ENCODE measurements at places on chromosomes 13 and 19. TPM values are rescaled to one million over a fixed set of nuclear protein-coding genes. Genes with fewer than 3 reads are reported as not detected.
A peak's percentile ranks its signal among the peaks of the same experiment; 100 is the strongest.

- DNase-seq, result no peak
These were observed 14.3 kb upstream of the MCF2L start for GRCh38 chr13:112954488-112955270.

The SERPINE3 gene
- total RNA-seq, result not detected

The ONECUT3 gene
- total RNA-seq, result not detected

GRCh38 chr13:27132538-27132937 is 39.1 kb downstream of the USP12 start:
- DNase-seq, result no peak

- no peak for DNase-seq
These were observed 13.3 kb downstream of the FAM216B start for GRCh38 chr13:42794577-42795275.

- DNase-seq, result no peak
These were observed 3.9 kb downstream of the RANBP3 start for GRCh38 chr19:5973867-5974635.

DNA sequence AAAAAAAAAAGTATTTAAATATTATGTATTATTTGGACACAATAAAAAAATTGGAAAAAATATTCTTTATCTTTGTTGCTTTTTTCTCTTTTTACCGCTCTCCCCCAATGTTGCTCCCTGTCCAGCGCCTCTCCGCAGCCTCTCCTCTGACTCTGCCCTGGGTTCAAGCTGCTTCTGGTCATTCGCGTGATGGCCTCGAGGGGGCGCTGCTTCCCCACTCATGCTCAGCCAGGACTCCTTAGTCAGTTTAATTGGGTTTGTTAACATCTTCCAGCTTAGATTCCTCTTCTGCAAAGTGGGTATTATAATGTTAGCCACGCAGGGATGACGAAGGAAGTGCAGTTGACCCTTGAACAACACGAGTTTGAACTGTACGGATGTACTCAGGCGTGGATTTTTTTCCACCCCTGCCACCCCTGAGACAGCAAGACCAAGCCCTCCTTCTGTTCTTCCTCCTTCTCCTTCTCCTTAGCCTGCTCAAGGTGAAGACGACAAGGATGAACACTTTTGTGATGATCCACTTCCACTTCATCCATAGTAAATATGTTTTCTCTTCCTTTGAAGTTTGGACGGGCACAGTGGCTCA is 4.9 kb upstream of the NWD1 start:
- no peak for DNase-seq

The KASH5 gene
- not detected for total RNA-seq

DNA sequence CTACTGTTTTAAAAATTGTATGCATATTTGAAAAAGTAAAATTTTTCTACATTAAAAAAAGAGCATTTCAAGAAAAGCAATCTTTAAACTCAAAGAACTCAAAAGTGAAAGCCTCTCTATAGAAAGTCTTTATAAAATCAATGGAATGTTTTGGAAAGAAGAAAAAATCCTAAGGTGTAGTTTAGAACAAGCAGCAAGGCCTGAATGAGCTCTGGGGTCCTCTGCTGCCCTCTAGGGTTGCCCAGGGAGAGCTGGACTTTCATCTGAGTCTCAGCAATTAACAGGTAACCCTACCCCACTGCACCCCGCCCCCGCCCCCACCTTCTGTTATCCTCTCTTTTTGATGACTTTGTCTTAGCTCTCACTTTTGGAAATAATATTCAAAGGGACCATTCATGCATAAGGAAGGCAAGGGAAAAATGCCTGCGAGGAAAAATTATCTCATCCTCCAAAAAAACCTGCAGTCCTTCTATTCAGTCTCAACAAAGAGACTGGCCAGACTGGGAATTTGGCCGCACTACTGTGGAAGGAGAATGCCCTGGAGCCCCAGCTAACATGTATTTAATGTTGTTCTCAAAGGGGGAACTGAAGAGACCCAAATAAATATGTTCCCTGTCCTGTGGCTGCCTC is 24.1 kb downstream of the SLC25A30 start:
- peak; percentile 29 for DNase-seq

DNA sequence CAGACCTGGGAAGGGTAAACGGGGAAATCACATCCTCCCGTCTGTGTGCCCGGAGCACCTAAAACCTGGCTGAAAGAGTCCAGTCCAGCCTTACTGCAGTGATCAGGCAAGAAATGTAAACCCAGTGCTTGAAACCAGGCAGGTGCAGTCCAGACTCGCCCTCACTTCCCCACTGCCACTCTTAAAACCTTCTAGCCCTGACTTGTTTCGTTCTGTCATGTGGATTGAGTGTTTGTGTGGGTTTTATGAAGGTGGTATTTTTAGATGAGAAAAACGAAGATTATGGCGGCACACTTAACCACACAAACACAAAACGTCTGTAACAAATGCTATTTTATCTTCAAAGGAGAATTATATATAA is 839 bp upstream of the CKAP2 start:
- no peak for DNase-seq

The ZNF793 gene
- total RNA-seq, result 7.7 TPM

DNA sequence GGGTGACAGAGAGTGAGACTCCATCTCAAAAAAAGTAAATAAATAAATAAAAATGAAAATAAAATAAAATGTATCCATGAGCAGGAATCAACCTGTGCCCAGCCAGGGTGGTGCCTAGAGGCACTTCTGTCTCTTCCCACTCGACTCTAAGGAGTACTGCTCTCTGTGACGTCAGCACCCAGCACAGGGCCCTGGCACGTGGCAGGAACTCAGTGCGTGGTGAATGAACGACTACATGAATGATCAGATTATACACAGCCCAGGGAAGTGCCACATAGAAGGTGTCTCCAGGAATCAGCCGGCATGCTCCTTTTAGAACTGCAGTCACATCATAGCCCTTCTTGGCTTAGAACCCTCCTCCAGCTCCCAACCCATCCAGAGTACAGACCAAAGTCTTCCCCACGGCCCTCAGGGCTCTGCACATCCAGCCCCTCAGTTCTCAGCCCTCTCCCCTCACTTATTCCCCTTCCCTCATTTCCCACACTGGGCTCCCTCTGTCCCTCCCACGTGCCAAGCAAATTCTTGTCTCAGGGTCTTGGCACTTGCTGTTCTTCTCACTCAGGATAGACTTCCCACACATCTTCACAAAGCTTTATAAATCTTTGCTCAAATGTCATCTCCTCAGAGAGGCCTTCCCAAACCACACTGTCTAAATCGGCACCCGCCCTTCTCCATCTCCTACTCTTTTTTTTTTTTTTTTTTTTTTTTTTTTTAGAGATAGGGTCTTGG is 4.2 kb downstream of the CLIP3 start:
- DNase-seq, result no peak

The WDR88 gene
- not detected for total RNA-seq

DNA sequence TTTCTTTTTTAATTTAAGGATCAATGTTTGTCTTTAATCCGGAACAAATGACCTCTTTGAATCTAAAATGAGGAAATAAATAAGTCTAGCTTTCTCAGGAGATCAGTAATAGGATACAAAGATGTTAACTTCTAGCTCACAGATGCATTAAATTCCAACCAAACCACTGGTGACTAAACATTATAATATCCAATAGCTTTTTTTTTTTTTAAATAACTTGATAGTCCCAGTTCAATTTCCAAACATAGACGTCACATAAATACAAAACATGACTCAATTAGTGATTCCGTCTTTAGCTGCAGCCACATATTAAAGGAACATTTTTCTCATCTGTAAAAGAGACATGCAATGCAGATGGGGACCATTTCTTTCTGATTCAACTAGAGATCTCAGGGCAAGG is 390.5 kb upstream of the PCDH9 start:
- no peak for DNase-seq

DNA sequence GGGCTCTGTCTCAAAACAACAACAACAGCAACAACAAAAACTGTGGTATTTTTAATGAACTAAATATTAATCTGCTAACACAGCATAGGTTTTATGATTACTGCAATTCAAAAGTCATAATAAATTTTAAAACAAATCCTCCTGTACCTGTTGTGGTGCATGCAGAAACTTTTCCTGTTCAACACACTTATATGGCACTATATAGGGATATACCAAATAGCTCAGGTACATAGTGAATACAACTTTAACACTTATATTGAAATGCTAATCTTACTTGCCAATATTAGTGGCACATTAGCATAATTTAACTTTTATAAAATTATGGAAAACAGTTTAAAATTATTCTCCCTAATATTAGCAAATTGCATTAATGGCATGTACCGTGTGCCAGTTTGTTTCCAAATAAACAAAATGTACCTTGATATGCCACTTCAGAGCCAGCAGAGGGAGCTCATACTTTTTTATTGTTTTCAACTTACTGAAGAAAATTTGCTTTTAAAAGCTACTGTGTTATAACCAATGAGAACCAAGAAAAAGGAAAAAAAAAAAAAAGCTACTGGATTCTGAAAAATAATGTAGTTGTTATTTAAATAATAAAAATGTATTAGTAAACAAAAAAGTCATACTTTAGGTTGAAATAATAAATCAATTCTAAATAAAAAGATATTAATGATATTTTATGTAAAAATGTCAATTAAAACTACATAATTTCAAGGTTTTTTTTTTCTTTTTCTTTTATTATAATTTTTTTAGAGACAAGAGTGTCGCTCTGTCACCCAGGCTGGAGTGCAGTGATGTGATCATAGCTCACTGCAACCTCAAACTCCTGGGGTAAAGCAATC is 18.0 kb upstream of the RBM26 start:
- DNase-seq, result peak; percentile 14

The B3GNT8 gene
- 2.7 TPM for total RNA-seq

DNA sequence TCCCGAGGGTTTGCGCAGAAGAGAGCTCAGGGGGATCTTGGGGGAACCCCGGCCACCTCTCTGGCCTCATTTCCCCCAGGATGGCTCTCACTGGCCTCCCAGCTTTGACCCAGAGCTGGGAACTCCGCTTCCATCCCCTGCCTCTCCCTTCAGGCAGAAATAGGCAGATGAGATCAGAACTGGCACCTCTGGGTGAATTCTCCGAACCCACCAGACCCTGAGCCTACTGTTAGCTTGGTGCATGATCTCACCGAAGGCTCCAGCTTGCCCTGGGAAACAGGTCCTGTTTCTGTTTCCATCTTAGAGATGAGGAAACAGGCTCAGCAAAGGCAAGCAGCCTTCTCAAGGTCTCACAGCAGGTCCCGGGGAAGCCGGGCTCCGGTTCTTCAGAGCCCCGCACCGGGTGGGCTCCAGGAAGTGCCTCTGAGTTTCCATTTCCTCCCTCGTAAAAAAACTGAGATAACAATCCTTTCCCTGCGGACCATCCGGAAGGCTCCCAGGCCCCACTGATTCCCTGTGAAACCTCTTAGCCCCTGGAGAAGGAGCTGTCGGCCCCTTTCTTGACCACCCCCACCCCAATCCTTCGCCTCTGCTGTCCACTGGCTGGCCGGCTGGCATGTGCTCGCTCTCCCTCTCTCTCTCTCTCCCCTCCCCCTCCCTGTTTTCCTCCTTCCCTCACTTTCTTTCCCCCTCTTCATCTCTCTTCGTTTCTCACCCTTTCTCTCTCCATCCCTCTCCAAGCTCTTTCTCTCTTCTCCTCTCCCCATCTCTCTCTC is 2.1 kb downstream of the NECTIN2 start:
- DNase-seq, result peak; percentile 55

DNA sequence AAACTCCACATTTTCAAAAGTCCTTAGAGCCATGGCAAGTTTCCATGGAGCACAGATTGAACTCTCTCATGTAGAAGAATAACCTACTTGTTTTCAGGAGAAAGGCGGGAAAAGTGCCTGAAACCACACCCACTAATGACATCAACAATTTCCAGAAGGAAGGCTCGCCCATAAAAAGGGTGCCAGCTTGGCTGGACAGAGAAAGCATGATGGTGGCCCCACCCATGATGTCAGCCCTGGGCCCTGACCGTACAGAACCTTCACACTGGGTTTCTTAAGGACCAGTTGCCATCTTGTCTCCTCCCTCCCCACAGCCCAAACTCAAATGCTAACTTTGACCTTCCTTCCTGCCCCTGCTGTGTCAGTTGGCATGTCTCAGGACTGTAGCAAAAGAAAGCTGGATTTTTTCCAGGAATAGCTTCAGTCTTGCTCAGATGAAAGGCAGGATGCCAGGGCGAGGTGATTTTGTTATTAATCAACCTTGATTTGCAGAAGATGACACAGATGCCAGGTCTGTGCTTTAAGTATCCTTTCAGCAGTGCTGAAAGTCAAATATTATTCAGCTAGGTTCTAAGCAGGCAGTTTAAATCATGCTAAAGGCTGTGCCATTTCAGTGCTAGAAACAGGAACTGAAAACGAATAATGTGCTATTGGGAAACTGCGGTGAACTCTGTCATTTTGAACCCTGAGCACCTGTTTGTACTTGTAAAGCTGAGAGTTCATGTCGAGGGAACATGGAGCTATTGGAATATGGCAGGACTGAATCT is 89.5 kb upstream of the RFC3 start:
- DNase-seq, result no peak

The CEACAM8 gene
- not detected for total RNA-seq

- no peak for DNase-seq
These were observed 305.2 kb downstream of the MTUS2 start for GRCh38 chr13:29125191-29125933.

The HPN gene
- 1.6 TPM for total RNA-seq

- DNase-seq, result no peak
These were observed 19.9 kb downstream of the GADD45B start for GRCh38 chr19:2495651-2496316.

DNA sequence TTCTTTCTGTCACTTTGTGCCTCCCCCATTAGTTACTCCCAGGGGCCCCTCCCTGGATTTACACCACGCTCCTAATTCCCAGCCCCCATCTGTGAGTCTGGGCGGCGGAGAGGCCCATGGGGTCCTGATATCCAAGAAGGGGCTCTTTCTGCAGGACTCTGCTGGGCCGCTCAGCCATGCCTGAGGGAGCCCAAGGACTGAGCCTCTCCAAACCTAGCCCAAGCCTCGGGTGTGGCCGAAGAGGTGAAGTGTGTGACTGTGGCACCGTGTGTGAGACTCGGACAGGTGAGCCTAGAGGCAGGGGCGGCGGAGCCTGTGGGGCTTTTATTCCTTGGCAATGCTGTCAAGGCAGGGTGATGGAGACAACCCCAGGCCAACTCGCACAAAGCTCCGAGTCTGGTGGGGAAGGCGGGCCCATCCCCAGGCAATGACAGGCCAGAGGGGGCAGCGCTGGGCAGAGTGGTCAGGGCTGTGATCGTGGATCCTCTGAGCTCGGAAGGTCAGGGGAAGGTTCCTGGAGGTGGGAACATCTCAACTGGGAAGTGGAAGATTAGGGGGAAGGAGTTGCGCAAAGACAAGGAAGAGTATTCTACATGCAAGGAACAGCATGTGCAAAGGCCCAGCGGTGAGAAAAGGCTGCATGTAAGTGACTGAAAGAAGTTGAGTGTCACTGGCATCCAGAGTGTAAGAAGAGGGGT is 1.6 kb downstream of the PLEKHG2 start:
- no peak for DNase-seq

DNA sequence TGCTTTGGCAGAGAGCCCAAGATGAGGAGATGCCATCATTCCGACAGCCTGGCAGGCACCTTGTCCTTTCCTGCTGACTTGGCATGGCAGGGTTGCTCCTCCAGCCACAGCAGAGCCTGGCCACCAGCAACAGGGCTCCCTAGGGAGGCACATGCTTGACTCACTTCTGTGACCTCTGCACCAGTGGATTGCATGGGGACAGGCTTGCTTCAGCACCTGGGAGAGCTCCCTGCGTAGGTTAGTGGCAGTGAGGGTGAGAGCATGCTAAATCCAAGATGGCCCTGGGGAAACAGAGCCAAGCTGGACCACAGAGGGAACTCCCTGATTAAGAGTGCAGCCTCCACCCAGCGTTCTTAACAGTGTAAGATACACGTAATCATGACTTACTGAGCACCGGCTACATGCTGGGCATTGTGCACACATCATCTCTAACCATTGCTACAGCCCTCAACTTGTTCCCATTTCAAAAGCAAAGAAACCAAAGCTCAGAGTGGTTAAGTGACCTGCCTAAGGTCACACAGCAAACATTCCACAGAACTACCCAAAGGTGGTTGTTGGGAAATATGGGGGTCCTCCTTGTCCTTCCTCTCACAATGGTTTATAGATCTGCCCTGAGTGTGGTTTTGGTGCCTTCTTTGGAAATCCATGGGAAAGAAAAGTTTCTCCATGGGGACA is 116.6 kb upstream of the UQCRFS1 start:
- DNase-seq, result no peak
